ENCODE measurements at places on chromosomes 13 and 19.
A peak's percentile ranks its signal among the peaks of the same experiment; 100 is the strongest.

DNA sequence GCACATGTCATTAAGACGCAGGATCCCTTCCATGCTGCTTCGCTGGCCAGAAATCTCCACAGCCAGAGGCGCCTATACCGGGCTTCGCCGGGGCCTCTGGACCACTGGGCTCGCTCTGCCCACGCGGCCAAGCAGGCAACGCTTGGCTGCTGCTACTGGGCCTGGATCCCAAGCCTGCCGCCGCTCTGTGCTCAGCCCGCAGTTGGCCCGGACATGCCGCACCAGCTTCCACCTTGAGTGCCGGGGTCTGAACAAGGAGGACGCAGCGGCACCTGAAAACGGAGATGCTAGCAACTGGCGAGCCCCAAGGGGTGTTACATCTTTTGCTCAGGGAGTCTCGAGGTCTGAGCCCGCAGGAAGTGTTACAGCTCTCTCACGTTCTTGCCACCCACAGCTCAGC, 409.9 kb upstream of the SGCG start:
- DNase-seq, result no peak

- no peak for DNase-seq
Measured at GRCh38 chr19:42081584-42082203, 5.7 kb downstream of the ZNF574 start.

DNA sequence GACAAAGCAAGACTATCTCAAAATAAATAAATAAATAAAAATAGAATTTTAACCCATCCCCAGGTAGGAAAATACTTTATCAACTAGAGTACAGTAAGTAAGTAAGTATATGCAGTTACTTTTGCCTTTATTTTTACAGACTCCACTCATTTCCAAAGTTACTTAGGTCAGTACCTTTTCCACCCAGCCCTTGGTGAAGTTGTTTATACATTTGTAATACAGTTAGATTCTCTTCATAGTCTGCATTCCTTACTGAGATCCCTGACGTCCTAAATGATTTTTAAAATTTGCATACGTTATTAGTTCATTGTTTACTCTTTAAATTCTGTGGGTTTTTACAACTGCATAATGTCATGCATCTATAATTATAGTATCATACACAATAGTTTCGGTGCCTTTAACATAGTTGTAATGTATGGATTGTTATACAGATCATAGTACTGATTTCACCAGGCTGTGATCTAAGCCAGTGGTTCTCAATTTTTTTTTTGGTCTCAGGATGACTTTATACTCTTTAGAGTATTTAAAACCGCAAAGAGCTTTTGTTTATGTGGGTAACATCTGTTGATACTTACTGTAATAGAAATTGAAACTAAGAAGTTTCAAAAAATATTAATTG, 10.4 kb downstream of the SETDB2 start:
- DNase-seq, result no peak

DNA sequence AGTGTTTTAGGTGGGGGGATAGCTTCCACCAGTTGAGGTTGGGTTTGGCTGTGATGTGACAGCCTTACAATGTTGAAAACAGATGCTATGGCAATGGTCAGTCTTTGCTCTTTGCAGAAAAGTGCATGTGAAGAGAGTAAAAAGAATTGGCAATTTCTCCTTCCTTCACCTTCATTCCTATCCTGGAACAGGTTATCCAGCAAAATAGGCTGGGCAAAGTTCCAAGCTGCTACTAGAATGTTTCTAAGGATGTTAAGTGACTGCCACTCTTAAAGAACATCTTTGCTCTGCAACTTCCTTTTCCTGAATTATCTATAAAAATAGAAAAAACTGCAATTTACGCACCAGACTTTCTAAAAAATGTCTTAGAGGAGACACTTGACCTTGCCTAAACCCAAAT, 50.1 kb upstream of the MYCBP2 start:
- no peak for DNase-seq

DNA sequence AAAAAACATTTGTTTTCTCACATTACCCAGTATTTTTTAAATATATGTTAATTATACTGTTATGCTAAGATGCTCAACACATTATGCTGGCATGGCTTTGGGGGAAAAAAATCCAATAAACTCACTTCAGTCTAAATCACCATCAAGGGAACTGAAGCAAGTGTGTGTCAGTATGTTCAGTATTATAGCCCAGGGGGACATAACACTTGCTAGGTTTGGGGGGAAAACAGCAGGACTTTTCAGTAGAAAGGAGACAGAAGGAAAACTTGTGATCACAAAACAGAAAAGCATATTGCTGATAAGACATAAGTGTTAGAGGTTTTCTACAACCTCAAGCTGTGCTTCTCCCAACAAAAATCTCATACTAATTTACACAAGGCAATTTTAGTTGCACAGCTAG, 1759.9 kb upstream of the PCDH20 start:
- no peak for DNase-seq

GRCh38 chr13:79936368-79937136, 404.4 kb downstream of the SPRY2 start:
- no peak for DNase-seq

GRCh38 chr19:9528757-9529336, 9.6 kb downstream of the ZNF426 start:
- no peak for DNase-seq

DNA sequence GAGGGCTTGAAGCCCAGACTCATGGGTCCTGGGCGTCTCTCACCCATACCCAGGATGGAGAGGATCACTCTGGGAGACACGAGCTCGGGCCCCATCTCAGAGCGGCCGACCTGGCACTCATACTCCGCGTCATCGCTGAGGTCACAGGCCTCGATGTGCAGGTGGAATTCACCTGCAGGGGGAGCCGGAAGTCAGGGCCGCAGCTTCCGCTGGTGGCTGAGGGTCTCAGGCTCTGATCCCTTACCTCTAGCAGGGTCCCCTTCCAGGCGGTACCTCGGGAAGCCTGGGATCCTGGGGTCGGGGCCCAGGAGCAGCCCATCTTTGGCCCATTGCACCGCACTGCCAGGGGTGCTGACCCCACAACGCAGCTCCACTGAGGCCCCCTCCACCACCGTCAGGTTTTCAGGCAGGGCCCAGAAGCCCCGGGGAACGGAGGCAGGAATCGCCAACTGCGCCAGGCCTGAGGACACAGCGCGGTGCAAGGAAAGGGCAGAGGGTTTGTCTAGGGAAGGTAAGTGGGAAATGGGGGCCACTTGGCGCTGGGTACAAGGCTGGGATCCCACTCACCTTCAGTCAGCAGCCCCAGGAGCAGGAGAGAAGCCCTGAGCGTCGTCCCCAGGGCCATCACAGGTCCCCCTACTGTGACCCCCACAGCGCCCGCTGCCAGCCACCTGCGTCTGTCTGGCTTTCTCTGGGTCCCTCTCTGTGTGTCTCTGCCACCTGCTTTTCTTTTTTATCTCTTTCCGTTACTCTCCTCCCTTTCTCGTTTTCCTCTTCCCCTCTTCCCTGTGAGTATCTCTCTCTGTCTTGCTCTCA, 883 bp downstream of the NPHS1 start:
- no peak for DNase-seq

GRCh38 chr13:24161980-24162525, 1.5 kb downstream of the SPATA13 start:
- DNase-seq, result no peak

- DNase-seq, result no peak
Measured at GRCh38 chr13:112732679-112733078, 42.8 kb downstream of the ATP11A start.

DNA sequence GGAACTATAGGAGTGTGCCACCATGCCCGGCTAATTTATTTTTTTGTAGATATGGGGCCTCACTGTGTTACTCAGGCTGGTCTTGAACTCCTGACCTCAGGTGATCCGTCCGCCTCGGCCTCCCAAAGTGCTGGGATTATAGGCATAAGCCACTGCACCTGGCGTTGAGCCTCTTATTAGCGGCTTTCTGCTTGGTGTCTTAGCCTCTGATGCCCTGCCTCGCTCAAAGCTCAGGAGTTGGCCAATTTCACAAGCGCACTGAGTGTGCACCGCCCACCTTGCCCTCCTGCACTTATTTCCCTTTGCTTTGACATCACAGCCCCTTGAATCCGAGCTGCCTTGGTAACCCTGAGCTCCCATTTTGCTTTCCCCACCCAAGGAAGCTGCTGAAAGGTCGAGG, 10.1 kb downstream of the YIPF2 start:
- DNase-seq, result no peak

DNA sequence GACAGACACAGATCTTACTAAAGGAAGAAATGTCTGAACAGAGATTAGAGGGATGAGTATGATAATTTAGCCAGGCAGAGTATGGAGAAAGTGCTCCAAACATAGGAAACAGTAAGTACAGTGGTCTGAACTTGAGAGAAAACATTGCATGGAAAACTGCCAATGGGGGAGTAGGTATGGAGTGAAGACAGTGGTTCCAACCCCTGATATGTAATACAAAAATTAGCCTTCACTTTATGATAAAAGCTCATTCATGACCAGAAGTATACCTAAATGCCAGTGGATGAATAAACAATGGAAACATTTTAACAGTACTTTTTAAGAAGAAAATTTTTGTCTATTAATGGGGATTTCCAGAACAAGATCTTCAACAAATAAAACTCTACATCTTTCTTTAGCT, 334.0 kb downstream of the DIAPH3 start:
- DNase-seq, result no peak

DNA sequence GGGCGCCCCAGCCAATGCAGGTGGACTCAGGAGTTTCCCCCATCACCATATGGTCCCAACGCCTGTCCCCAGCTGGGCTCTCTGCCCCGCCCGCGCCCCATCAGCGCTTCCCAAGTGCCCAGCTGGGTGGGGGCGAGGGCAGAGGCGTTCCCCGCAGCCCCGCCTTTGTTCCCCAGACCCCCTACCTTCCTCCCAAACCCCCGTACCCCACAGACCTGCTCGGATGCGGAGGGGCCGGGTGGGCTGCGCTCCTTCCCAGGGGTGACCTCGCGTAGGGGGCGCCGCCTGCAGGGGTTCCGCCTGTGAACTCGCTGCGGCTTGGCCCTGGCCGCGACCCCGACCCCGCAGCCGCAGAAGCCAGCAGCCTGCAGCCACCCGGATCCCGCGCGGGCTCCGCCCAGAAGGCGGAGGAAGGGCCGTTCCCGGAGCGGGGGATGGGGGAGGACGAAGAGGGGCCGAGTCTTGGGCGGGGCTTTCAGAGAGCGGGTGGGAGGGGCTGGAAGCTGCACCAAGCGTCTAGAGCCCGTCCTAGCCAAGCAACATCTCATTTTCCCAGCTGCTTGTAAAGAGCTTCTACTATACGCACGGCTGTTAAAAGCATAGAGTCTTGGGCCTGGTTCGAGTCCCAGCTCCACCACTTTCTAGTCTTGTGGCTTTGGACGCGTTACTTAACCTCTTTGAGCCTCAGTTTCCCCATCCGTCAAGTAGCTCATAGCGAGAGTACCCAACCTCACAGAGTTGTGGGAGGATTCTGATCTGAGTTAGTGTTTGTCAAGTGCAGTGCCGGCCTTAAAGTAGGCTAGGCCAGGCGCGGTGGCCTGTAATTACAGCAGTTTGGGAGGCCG, at the start of gene RAB3D:
Gene RAB3D, minus strand, starts transcription at position 404 of the 845 bp plus-strand sequence. CDS start 2,258 bp downstream, outside the sequence.
- peak; percentile 62 for DNase-seq

Data from T-cell (primary cell).